ENCODE measurements at places on chromosomes 3 and 15. TPM values are rescaled to one million over a fixed set of nuclear protein-coding genes. Genes with fewer than 3 reads are reported as not detected.

DNA sequence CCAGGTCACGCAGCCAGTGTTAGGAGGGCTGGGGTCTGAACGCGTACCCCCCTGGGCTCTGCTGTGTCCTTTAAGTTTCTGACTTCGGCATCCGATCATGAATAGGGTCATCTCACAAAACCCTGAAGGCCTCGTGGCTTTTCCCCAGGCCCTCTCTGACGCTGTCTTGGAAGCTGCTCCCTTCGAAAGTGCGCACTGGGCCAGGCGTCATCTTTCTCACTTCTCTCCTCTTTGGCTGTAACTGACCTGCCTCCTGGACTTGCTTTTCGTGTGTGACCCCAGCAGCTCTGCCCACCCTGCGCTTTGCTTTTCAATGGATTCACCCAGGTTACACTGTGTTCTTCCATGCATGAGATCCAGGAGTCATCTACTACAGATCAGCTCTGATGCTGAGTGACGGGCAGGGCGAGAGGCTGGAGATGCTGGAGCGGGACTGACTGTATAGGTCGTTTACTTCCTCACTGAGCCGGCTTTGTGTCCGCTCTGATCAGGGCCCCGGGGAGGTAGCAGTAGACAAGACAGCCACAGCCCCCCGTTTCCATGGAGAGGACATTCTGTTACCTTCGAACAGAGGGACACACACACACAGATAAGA, 45.0 kb upstream of the PCSK6 start:
- DNase-seq: no peak

DNA sequence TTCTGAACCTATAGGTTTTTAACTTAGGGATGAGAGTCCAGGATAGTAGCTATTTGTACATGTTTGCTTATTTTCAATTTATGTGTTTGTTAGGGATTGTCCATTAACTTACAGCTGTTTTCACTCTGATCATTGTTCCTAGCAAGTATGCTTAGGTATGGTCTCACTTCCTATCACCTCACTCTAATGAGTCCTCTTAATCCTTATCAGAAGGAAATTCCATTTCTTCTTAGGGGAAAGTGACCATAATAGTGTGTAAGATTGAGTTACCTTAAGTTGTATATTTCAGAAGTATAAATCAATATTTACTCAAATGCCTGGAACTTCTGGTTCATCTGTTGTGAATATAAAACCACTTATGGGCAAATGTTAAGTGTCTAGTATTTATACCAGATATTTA, 53.0 kb downstream of the PIAS1 start:
- DNase-seq: no peak

GRCh38 chr15:32844118-32844711, 126.4 kb downstream of the GREM1 start:
- DNase-seq: no peak

DNA sequence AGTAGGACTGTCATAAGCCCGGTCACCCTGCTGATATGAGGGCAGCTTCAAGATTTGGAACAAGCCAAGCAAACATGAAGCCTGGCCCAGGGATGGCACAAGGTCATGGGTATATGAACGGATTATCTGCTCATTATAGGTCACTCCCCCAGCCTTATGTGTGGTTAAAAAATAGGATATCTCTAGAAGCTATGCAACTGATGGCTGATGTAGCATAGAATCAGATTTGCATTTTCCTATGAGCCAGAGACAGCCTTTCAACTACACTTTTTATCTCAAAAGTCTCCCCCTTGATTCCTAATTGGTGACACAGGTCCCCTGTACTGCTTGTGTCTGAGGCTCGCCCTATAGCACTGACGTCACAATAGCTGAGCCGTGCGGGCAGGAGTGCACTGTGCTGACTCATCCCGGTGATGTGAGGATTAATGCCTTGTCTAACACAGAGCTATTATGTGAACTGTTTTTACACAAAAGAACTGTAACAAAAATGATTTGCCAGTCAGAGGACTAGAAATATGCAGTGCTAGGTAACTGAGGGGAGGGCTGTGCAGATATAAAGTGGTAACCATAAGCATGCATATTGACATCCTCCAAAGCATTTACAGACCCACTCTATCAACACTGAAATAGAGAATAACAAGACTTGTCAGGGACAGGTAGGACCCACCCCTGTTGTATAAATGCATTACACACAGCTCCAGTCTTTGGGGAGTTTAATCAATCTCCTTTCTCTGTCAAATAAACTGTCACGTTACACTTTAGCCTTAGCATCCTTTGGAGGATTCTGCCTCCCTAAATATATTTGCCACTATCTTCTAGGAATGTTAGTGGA, 204.9 kb downstream of the TIGIT start:
- no peak for DNase-seq

DNA sequence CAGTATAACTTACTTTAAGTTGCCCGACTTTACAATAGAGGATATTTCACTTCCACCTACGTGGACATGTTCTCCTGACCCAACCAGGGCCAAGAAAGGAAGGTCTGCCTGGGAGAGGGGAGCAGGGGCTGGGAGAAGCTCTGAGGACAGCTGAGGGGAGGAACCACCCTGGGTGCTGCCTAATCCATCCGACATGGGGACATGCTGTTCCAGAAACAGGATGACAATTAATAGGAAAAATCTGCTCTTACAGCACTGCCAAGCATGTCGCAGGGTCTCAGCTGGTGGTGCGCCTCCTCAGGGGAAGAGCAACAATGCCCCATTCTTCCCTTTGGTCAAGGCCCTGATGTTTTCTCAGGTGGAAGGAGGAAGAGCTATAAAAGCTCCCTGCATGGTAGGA, 132.3 kb downstream of the NTRK3 start:
- DNase-seq: no peak

DNA sequence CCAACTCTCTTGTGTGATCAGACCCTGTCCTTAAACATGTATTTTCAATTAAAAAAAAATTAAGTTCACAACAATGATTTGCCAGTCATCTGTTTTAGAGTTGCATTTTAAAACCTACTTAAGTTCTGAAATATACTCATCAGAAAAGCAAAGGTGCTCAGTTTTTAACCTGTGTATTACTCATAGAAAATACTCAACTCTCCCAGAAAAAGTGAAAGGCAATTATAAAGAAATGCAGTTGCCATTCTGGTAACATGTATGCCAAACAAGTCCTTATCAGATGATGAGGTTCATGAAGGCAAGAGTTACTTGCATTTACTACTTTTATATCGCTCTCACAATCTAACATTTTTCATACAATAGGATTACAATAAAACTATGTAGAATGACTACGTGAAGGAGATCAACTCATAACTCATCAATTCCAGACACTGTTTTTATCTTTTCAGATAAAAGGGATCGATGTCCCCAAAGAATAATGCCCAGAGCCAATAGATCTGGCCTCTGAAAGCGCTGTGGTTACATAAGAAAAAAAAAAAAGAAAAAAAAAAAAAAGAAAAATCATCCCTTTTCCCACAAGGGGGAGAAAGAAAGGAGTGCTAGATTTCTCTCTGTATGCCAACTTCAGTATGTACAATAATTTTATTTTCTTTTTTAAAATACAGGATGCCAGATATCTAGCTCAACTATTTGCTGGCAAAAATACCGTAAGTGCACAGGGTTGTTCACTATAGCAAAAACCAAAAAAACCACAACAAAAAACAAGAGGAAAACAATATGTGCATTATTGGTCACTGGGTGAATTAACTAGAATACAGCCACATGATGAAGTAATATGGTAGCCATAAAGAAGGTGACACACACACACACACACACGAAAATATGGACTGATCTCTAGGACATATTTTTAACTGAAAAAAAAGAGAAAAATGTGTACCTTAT, 137.4 kb downstream of the NR1I2 start:
- DNase-seq: no peak

DNA sequence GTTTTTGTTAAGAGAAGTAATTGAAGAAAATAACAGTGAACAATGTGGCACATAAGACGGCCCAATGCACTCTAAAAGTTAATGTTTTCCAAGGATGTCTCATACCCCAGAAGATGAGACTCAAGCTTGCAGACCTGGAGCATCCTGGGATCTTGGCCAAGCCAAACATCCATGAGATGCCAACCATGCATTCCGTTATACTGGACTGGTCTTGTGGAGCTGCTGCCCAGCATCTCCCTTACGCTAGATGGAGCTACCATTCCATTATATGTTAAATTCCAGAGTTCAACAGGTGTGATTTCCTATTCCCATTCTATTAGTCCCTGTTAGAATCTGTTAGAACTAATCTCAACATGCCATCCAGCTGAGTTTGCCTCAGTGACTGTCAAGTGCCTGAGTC, 181.8 kb downstream of the PDCD6IP start:
- DNase-seq: no peak

DNA sequence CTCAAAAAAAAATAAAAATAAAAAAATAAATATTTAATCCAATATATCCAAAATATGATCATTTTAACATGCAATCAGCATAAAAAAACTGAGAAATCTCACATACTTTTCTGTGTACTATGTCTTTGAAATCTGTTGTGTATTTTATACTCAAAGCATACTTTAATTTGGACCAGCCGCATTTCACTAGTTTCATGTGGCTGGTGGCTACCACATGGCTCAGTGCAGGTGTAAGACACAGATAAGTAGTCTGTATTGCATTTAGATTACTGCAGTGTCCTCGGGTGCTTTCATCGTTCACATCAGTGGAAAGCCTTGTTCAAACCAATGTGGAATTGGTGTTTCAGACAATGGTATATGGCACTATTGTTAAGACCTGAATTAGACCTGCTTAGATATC, 11.0 kb downstream of the CRTC3 start:
- no peak for DNase-seq

DNA sequence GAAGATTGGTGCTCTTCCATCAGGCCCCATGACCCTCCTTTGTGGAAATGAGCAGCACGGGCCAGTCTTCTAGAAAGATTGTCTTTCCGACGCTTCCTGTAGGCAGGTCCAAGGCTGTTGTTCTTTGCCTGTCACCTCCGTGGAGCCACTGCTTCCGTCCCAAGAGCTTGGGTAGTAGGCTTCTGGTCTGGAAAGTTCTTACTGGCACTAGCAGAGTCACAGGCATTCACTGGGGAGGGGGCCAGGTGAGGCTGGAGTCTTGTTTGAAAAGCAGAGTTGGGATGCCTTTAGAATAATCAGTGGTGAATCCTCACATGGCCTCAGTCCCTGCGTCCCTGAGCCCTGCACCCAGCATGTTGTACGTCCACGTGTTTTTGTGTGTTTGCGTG, 76.2 kb upstream of the ADPGK start:
- DNase-seq: no peak

DNA sequence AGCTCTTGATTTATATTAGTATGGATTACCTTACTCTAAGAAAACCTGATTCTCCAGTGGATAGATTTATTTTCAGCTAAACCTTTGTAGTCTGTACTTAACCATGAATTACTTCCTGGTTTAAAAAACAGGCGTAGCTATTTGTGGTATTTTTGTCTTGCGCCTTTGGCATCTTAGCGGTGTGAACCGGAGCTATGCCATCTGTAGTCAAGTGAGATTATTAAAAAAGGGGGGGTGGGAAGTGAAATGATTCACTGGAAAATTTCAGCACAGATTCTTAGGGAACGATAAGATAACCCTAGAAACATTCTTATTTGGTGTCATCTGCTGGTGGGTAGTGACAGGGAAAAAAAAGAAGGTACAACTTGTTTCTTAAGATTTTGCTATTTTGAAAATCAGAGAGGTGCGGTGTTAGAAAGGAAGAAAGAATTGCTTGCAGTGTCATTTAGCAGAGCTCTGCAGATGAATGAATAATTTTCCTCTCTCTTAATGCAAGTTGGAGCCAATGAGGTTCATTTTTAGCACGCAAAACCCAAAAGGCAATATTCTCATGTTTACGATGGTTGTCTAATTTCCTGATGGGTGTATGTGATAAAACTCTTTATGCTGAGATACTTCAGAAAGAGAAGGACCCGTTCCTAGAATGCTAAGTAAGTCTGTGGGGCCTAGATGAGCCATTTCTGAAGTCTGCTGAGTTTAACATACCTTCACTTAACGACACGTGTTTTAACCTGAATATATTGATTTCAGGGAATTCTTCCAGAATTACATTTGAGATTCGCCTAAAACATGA, 44.0 kb downstream of the PSMD6 start:
- DNase-seq: no peak

DNA sequence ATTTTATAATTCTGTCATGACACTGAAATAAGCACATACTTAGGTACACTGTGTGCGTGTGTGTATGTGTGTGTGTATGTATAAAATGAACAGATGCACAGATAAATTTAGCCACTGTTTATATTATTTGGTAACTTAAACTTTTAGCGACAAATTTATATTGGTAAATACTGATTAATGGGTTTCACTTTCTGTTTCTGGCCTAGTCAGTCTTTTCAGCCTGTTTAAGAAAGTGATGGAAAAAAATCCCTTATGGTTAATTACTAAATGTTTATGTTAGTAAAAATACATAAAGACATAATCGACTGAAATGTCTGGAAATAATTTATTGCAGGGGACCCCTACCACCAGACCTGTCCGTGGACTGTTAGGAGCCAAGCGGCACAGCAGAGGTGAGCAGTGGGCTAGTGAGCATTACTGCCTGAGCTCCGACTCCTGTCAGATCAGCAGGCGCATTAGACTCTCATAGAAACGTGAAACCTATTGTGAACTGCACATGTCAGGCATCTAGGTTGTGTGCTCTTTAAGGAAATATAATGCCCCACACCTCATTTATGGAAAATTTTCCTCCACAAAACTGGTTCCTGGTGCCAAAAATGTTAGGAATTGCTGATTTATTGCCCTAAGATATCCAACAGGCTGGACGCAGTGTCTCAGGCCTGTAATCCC, 717.4 kb downstream of the SI start:
- no peak for DNase-seq

DNA sequence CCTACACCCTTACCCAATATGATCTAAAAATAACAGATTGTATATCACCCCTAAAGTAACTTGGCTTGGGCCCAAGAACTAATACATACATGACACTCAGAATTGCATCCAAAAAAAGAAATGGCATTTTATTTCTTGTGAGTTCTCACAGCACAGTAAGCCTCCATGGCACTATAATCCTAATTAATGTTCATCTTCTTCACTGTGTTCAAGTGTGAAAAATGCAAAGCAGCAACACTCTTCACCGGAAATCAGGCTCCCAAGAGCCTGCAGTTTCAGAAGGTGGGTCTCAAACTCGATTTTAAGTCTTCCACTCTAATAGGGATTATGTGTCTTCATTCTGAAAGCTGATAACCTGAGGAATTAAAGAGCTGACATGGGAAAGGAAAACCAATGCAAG, 142.8 kb upstream of the TSC22D2 start:
- DNase-seq: no peak

DNA sequence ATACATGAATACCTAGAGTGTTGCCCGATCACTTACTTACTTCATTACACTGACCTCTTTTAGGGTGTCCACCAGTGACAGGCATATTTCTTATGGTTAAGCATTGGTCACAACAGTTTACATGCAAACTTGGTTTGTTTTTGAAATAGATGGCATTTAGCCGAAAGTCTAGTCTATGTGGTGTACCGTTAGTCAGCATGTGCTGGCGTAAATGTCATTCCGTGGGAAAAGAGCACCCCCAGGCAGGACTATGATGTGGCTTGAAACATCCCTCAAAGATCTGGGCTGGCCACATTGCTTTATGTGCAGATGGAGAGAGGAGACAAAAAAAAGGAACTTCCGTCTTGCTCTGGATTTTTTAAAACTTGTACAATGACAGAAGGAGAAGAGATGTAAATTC, 357.0 kb upstream of the ICE2 start:
- DNase-seq: no peak

GRCh38 chr3:116256843-116257485, 188.3 kb downstream of the LSAMP start:
- no peak for DNase-seq

The EOMES gene
- 0.37 TPM for total RNA-seq

The FOXL2 gene
- total RNA-seq: not detected

The SLC9C1 gene
- not detected for total RNA-seq

The CHRM5 gene
- not detected for total RNA-seq

The CHRNA5 gene
- total RNA-seq: not detected

The MOBP gene
- 5.2 TPM for total RNA-seq

The POC1A gene
- total RNA-seq: 0.80 TPM

The CYP11A1 gene
- total RNA-seq: not detected

The LYZL4 gene
- total RNA-seq: not detected

The CHRNA7 gene
- 10.2 TPM for total RNA-seq

All from transverse colon (tissue), 4 donors.